Activated CD8-positive, alpha-beta memory T cell treated with anti-CD3 and anti-CD28 coated beads for 24 hours (primary cell): ENCODE measurements at places on chromosomes 2 and 18.
A peak's percentile ranks its signal among the peaks of the same experiment; 100 is the strongest.

GRCh38 chr2:217636991-217637561 is 365.7 kb downstream of the TNS1 start:
- no peak for DNase-seq

- no peak for DNase-seq
Observed at GRCh38 chr2:216107760-216108159, 1.4 kb upstream of the XRCC5 start.

GRCh38 chr18:49966090-49966489 is 152.8 kb upstream of the ACAA2 start:
- no peak for DNase-seq

- peak; percentile 38 for DNase-seq
Observed at GRCh38 chr18:75170022-75170789, 38.7 kb downstream of the PTGR3 start.

DNA sequence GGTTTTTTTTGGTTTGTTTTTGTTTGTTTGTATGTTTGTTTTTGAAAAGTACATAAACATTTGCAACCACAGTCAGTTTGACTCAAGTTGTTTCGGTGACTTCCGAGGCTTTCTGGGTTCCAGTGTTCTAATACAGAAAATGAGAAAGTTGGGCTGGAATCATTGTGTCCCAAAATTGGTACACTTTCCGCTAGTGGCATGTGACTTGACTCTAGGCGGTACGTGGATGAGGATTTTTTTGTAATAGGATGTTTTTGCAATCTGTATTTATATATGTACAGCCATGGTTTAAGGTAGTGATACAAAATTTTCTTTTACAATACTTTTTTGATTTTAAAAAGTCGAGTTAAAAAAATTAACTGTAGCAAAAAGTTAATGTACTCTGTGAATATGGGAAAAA is 1.7 kb downstream of the MFF start:
- no peak for DNase-seq

DNA sequence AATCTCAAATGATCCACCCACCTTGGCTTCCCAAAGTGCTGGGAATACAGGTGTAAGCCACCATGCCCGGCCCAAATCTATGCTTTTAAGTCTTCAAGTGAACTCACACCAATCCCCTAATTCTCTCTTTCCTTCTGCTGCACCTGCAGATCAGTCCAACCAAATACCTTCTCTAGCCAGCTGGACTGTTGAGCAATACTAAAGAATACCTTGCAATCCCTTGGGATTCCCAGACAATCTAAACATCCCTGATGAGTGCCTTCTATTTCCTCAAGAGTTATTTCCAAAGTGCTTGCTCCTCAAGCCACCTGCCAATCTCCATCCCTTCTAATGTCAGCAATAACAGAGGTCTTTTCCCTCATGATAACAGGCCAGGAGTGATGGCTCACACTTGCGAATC is 48.6 kb downstream of the SF3B1 start:
- no peak for DNase-seq

DNA sequence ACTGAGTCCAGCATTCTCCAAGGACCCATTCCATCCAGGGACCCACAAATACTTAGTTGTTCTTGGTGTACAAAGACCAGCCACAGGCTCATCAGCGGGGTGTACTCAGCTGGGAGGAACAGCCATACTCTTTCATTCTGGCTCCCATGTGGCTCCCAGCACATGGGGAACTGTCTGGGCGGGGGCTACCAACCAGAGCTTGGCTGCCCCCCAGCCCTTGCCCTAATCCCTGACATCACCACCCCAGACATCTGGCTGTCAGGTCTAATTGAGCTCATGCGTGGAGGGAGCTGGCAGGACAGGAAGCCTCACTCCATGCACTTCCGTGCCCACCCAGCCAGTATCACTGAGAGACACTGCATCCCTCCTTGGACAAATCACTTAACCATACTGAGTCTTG is 283.6 kb downstream of the DYSF start:
- no peak for DNase-seq

GRCh38 chr2:4588606-4589005 is 885.2 kb downstream of the DCDC2C start:
- DNase-seq, result no peak

- DNase-seq, result no peak
Observed at GRCh38 chr2:17388798-17389197, 129.4 kb downstream of the RAD51AP2 start.

GRCh38 chr18:34084635-34085034 is 140.1 kb downstream of the NOL4 start:
- no peak for DNase-seq

DNA sequence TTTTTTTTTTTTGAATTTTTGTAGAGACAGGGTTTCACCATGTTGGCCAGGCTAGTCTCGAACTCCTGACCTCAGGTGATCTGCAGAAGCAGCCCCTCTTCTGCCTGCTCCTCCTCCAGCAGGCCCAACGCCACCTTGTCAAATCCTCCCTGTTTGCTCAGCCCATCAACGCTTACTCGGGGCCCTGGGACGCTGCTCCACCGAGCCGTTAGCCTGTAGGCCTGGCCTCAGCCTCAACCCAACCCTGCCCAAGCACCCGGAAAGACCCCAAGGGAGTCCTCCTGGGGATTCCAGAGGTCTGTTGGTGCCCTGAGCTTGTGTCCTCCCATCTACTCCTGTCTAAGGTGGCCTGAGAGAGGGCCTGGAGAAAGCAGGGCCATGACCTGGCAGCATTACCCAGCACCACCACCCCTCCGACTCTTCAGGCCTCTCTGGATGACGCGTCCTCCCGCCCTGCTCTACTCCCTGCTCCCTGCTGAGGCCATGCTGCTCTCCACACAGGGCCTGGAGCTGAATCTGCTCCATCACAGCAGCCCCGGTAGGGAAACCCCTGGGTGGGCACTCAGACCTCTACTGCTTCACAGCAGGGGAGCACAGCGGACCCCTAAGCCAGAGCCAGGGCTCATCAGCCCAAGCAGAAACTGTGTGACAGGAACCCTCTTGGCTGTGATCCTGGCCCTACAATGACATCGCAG is 3.2 kb downstream of the STK25 start:
- DNase-seq, result no peak

DNA sequence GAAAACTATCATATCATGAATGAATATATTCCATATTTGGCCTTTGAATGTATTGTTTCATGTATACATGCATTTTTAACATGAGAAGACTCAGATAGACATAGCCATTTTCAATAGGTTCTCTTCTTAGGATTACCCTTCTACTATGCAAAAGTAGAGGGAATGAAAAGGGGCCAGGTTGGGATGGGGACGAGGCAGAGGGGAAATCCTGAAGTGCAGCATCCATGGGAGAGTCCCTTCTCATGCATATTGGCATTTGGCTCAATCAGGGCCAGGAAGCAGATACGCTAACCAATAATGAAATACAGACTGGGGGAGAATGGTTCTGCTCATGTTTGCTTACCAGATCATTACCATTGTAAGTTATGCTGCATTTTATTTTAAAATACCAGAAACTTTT is 475.8 kb downstream of the STK39 start:
- DNase-seq, result no peak

- DNase-seq, result no peak
Observed at GRCh38 chr2:223978451-223978850, 21.2 kb downstream of the MRPL44 start.

DNA sequence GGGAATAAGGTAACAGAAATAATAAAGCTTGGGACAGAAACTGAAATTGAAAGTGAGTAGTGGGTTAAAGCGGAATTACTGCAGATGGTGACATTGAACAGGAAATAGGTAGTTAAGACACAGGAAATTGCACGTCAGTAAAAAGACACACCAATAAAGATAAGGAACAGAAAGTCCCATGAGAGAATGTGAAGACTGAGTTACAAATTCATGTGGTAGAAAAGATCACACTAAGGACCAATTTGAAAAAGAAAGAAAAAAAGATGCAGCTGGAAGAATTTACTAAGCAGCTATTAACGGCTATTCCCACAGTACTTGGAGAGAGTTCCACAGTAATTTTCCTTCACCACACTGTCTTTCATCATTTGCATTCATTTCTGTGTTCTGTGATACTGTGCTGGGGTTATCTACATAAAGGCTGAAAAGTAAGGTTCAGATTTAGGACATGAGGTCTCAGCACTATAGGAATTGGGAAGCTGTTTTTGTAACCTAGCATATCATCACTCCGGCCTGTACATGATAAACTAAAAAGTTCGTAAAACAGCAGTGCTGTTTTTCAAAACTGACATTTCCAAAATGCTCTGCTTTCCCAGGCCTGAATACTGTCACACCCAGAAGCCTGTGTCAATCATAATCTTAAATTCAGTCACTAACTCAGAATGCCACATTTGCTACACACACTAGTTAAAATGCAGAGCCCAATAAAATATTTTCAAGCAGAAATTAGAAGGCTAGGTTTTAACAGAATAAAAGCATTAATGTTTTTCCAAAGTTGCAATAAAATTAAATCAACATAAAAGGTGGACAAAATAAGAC is 42.9 kb downstream of the SRBD1 start:
- DNase-seq, result no peak

DNA sequence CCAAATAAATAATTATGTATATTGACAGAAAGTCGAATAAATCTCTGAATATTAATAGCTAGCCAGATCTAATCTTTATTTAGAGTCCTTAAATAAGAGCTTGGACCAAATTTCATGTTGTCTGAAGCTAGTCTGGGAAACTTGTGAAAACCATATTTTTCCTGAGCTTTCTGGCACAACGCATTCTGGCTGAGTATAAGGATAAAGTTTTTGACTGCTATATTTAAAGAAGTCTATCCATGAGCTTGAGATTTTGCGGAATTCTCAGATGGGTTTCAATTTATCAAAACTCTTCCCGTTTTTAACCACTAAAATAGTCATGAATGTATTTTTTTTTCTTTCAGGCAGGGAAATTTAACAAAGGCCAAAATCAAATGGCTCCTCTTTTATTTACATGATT is 23.8 kb downstream of the FAP start:
- no peak for DNase-seq

DNA sequence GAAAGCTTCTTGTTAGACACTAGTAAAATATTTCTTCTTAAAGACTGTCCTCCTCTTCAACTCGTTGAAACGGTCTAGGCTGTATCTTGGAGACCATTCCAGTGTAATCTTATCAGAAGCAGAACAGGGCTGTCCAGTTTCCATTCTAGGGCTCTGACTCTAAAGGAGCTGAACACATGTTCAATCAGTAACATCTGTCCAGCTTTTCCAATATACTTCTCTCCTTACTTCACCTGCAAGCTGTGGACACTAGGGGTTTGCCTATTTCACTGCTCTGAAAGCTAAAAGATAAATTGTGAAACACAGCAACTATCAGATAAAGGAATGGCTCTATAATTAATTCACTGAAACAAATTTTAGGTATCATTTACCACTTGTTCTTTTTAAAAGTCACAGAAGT is 73.8 kb downstream of the ZNF385B start:
- DNase-seq, result no peak

- no peak for DNase-seq
Observed at GRCh38 chr2:183474912-183475695, 350.9 kb downstream of the NUP35 start.

GRCh38 chr2:60334610-60335009 is 218.8 kb downstream of the BCL11A start:
- DNase-seq, result no peak

- DNase-seq, result no peak
Observed at GRCh38 chr2:27915191-27915590, 24.7 kb downstream of the BABAM2 start.

GRCh38 chr2:218263817-218264641 is 3.2 kb downstream of the GPBAR1 start:
- no peak for DNase-seq

- no peak for DNase-seq
Observed at GRCh38 chr2:202140522-202141252, 67.6 kb downstream of the KIAA2012 start.

DNA sequence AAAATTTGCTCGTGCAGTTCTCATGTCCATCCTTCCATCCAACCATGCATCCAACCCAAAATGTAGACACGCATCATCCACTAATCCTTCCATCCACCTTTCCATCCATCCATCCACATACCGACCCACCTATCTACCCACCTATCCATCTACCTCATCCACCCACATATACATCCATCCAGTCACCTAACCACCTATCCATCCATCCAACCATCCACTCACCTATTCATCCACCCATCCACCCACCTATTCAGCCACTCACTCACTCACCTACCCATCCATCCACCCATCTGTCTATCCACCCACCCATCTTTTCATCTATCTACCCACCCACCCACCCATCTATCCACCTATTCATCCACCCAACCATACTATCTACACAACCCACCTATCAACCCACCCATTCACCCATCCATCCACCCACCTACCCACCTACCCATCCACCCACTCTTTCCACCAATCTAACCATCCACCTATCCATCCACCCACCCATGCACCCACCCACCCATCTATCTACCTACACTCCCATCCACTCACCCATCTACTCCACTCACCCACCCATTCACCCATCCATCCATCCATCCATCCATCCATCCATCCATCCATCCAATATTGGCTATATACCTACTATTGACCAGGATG is 94.3 kb downstream of the VAPA start:
- DNase-seq, result no peak

- no peak for DNase-seq
Observed at GRCh38 chr2:139684286-139684860, 904.2 kb upstream of the NXPH2 start.

GRCh38 chr2:44290261-44290660 is 15.0 kb downstream of the SLC3A1 start:
- no peak for DNase-seq

DNA sequence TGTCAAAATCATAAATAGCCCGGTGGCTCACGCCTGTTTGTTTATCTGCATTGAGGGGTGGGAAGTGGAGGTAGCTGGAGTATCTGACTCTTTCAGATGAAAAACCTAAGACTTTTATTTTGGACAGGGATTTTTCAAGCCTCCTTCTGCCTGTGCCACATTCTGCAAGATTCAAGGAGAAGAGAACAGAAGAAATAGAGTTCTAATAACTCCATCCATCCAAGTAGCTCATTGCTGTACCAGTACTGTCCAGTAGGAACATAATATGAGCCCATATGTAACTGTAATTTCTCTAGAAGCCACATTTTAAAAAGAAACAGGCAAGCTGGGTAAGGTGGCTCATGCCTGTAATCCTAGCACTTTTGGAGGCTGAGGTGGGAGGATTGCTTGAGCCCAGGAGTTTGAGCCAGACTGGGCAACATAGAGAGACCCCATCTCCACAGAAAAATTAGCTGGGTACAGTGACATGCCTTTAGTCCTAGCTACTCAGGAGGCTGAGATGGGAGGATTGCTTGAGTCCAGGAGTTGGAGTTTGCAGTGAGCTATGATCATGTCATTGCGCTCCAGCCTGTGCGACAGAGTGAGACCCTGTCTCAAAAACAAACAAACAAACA is 35.4 kb upstream of the NT5DC4 start:
- DNase-seq, result no peak

- DNase-seq, result no peak
Observed at GRCh38 chr2:201182650-201183364, at the start of gene CASP10. Gene CASP10, plus strand, starts transcription at chr2:201183141. Its CDS starts 2,637 bp downstream, at chr2:201185778.

GRCh38 chr2:217165547-217165946 is 305.7 kb upstream of the TNP1 start:
- DNase-seq, result no peak

DNA sequence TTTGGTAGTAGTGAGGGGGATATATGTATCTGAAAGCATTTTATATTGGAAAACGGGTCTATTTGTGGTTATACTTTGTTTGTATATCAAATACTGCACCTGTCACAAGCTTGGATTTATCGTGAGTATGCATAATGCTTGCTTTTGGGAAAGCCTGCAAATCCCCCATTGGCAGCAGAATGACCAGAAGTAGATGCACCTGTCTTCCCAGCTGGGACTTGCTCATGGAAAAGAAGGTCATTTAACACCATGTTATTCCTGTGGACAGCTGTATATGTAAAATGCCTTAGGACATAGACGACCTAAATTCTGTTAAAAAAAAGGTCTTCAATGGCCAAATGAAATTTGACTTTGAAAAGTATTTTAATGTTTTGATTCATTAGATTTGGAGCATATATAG is 599.4 kb downstream of the XIRP2 start:
- DNase-seq, result no peak
